ENCODE measurements at places on chromosomes 12 and 14. TPM values are rescaled to one million over a fixed set of nuclear protein-coding genes. Genes with fewer than 3 reads are reported as not detected.

The PRB2 gene
- total RNA-seq = not detected

The WNT1 gene
- 0.60 TPM for total RNA-seq

The EPS8 gene
- 2.7 TPM for total RNA-seq

The DIO3 gene
- not detected for total RNA-seq

The KRT72 gene
- total RNA-seq = not detected

The PTPRO gene
- not detected for total RNA-seq

The SLC22A17 gene
- 3.2 TPM for total RNA-seq

The GPR137C gene
- 0.27 TPM for total RNA-seq

The HOXC9 gene
- total RNA-seq = not detected

The A2ML1 gene
- not detected for total RNA-seq

The MRPL51 gene
- 283 TPM for total RNA-seq

The P2RX2 gene
- total RNA-seq = not detected

The GALNT9 gene
- not detected for total RNA-seq

The PAH gene
- total RNA-seq = not detected

The SCARB1 gene
- 27.1 TPM for total RNA-seq

The SLC6A12 gene
- 0.37 TPM for total RNA-seq

The CCDC175 gene
- not detected for total RNA-seq

The GNB3 gene
- 1.2 TPM for total RNA-seq

The RBP5 gene
- total RNA-seq = 1.2 TPM
